Dermis microvascular lymphatic vessel endothelial cell (primary cell): ENCODE measurements at places on chromosomes 1 and 21. TPM values are rescaled to one million over a fixed set of nuclear protein-coding genes. Genes with fewer than 3 reads are reported as not detected.

Gene OR2T29
- total RNA-seq: not detected in 2 replicates

Gene NCF2
- total RNA-seq: not detected in 2 replicates

Gene RNU1-3
- total RNA-seq: under 0.01 TPM in 2 replicates

Gene FHAD1
- under 0.01 and 0.13 TPM in 2 replicates for total RNA-seq

Gene FAM167B
- 0.64 and 1.9 TPM in 2 replicates for total RNA-seq

Gene RGS16
- total RNA-seq: 0.89 and 1.3 TPM in 2 replicates

Gene DMBX1
- total RNA-seq: not detected in 2 replicates

Gene PAPPA2
- total RNA-seq: under 0.01 TPM in 2 replicates

Gene ANKRD34A
- total RNA-seq: under 0.01 TPM in 2 replicates

Gene IL12RB2
- 0.13 TPM in 1 of 2 replicates, not detected in the other for total RNA-seq

Gene PRDM16
- not detected in 2 replicates for total RNA-seq

Gene ZBTB21
- 3.0 and 4.2 TPM in 2 replicates for total RNA-seq

Gene SLFNL1
- total RNA-seq: 0.13 and 0.25 TPM in 2 replicates

Gene LRRC47
- 20.2 and 24.5 TPM in 2 replicates for total RNA-seq

Gene GNG12
- total RNA-seq: 144 and 222 TPM in 2 replicates

Gene BRDT
- not detected in 2 replicates for total RNA-seq

Gene AGBL4
- 0.13 TPM in 1 of 2 replicates, not detected in the other for total RNA-seq

Gene C1orf232
- total RNA-seq: not detected in 2 replicates

Gene KRTAP6-3
- total RNA-seq: not detected in 2 replicates

Gene ADCY10
- total RNA-seq: under 0.01 and 0.13 TPM in 2 replicates
